H54 (cell line): ENCODE measurements at places on chromosomes 13 and 19.

DNA sequence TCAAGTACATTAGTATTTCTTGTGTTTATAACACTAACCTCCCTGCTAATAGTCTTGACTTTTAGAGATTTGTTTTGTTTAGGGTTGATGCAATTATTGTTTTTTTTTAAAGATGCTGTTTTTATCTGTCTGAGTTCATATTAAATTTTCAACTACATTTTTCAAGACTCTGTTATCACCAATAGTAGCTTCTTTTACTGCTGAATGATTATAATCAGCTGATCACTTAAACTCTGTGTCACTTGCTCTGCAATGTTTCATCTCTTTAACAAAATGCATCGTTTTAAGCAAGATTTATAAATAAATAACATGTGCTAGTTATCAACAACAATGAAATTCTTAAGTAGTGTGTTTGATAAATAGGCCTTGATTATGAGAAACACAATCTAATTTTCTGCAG, 920.9 kb upstream of the PCDH20 start:
- no peak for DNase-seq

DNA sequence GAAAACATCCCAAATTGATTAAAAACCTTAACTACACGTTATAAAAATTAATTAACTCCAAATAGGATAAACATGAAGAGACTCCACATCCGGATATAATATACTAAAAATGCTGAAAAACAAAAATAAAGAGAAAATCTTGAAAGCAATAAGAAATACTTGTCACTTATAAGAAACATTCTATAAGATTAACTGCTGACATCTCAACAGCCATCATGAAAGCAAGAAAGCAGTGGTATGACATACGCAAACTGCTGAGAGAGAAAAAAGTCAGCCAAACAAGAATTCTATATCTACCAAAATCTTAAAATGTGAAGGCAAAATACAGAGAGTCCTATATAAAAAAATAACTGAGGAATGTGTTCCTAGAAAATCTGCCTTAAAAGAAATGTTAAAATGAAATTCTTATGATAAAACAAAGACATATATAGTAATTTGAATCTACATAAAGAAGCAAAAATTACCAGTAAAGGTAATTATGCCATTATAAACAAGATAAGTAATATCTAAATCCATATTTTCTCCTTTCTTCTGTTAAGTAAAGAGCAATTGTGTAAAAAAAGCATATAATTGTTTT, 1851.1 kb downstream of the PCDH9 start:
- no peak for DNase-seq

DNA sequence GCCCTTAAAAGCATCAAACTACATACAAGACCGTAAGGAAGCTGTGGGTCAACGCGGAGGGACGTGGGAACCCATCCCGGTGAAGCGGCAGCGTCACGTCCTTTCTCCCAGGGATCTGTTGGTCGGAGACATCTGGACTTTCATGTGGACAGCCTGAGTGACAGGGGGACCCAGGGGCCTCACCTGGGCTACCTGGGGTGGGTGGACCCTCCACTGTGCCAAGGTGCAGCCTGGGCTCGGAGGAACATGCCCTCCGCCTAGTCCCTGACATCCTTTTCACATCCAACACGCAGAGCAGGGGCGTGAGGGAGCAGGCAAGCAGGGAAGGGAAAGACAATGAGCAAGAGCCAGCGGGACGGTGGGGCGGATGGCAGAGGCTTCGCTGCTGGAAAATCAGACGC, 13.8 kb upstream of the GARIN5A start:
- DNase-seq = no peak

DNA sequence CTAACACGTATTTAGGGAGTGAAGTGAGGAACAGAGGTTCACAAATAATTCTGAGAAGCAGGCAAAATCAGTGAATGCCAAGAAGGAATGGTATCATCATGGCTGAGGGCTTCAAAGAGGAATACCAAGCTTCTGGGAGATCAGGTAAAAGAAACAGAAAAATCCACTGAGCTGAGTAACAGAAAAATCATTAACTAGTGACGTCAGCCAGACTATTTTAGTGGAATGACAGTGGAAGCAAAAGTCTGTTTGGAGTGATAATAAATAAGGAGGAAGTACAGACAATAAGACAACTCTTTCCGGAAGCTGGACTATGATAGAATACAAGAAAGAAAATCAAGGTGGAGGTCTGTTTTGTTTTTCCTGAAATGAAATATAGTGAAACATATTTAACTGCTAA, 83.5 kb downstream of the SACS start:
- DNase-seq = no peak

GRCh38 chr13:49279112-49279511, 31.4 kb downstream of the CDADC1 start:
- no peak for DNase-seq

- no peak for DNase-seq
Observed at GRCh38 chr19:33532859-33533460, 11.4 kb upstream of the PEPD start.

GRCh38 chr19:42140125-42140754, 8.0 kb upstream of the POU2F2 start:
- DNase-seq = no peak

- DNase-seq = no peak
Observed at GRCh38 chr19:42989851-42990250, 36.4 kb downstream of the PSG11 start.

DNA sequence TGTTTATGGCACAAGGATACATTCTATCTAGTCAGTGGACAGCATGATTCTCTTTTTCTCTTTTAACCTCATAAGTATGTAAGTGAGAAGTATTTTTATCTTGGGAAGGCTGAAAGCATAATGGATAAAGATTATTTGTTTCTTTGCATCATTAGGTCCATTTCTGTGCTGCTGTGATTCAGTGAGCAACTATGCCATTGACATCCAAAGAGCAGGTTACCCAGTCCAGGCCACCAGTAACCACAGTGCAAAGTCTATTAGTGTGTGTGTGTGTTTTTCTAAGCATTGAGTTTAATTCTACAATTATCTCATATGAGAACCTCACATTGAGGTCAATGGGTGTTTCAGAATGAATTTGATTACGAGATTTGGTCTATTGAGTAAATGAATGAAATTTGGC, 158.8 kb upstream of the DACH1 start:
- no peak for DNase-seq

- no peak for DNase-seq
Observed at GRCh38 chr19:10874024-10874423, 2.7 kb downstream of the CARM1 start.

DNA sequence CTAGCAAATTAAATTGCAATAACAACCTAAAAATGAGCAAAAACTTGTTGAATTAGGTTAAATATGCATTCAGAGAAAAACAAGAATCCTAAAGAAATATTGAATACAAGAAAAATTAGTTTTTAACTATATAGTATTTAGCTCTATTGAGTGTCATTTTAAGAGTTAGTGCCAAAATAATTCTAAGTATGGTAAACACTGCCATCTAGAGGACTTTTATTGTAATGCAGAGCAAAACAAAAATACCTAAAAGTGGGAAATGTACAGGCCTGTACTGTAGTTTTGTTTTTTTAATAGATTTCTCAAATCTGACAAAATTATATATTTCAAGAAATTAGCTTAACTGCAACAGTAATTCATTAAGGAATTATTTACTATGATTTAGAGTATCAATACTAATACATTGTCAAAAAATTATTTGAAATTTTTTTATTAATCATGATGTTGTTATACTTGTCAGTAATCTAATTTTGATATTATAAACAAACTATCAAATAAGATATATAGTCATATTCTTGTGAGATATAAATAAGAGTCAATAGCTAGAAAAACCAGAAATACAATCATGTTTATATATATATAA, 8.2 kb upstream of the PCDH9 start:
- no peak for DNase-seq

DNA sequence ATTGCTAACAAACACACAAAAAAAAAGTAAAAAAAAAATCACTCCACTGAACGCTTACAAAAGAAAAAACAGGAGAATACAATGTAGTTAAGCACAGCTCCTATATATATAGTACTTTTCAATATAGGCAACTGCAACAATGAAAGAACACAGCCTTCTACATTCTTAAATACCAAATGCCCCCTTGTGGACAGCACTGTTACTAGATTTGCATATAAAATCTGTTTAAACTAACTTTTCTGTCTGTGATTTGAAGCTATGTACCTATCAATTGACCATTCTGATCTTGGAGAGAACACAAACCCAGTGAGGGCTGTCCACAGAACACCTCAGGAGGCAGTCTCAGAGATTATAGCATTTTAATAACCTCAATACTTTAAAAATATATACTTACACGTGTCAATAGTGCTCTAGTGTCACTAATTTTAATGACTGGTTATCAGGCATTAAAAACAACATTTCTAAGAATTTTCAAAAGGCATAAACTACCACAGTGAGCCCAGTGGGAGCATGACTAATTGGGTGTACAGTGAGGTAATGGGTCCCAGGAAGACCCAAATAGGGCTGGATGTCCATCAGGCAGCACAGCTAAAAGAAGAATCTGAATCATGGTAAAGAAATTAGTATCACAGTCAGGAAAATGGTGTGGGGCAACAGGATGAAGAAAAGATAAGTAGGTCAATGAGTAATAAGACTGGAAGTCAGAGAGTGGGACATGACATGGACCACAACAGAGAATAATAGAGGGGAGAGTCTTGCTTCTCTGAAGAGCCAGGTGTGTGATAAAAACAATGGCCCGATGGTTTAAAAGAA, 22.2 kb downstream of the CCDC169 start:
- no peak for DNase-seq

GRCh38 chr13:74555651-74556420, 421.6 kb upstream of the KLF12 start:
- DNase-seq = no peak

- no peak for DNase-seq
Observed at GRCh38 chr13:105848494-105848893, 687.0 kb downstream of the EFNB2 start.

DNA sequence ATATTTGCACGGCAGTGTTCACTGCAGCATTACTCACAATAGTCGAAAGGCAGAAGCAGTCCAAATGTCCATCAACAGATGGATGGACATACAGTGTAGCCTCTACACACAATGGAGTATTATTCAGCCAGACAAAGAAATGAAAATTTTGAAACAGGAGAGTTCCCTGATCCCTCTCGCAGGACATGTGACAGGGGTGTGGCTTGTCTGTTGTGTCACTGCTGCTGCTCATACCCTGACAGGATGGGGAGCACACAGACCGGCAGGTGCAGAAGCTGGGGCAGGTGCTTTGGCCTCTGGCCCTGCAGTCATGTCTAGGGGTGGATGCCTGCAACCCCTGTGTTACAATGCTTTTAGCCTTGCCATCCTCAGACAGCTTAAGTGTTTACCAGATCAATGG, 204.3 kb downstream of the EFNB2 start:
- no peak for DNase-seq

DNA sequence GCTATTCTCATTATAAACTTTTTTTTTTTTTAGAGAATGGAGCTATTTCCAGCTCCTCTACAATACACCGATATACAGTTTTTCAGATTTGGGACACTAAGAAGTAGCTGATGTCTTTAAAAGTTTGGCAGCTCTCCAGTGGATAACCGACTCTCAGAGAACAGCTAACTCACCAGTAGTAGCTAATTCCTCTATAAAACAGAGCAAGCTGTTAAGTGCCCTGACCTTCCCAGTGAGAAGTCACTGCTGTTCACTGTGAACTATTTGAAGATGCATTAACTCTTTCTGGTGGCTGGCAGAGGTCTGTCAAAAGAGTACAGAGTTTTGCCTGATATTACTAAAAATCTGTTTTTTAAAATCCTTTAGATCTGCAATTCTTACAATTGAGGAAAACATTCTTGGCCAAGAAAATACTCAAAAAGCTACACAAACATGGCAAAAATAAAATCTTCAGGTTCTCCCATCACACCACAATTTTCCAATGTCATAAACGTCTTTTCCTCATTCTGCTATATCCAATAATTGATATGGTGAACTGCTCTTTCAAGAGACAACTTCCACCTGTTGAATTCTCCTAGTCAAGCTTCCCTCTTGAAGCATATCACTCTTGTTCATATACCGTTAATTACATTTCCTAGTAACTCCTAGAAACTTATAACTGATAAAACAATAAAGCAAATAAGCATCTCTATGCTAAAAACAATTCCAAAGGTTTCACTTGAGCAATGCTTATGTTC, 44.2 kb downstream of the TBC1D4 start:
- DNase-seq = no peak

- no peak for DNase-seq
Observed at GRCh38 chr19:31330761-31331160, 18.5 kb downstream of the TSHZ3 start.

- no peak for DNase-seq
Observed at GRCh38 chr19:47725759-47726401, 12.7 kb downstream of the EHD2 start.

- peak; percentile 26 for DNase-seq
Observed at GRCh38 chr13:21435687-21436151, 23.4 kb downstream of the ZDHHC20 start.

DNA sequence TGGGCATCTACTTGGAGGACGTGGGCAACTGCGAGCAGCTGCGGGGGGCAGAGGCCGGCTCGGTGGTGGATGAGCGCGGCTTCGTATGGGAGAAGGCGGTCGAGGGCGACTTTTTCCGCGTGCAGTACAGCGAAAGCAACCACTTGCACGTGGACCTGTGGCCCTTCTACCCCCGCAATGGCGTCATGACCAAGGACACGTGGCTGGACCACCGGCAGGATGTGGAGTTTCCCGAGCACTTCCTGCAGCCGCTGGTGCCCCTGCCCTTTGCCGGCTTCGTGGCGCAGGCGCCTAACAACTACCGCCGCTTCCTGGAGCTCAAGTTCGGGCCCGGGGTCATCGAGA, 10.3 kb upstream of the STRN4 start:
- DNase-seq = no peak

DNA sequence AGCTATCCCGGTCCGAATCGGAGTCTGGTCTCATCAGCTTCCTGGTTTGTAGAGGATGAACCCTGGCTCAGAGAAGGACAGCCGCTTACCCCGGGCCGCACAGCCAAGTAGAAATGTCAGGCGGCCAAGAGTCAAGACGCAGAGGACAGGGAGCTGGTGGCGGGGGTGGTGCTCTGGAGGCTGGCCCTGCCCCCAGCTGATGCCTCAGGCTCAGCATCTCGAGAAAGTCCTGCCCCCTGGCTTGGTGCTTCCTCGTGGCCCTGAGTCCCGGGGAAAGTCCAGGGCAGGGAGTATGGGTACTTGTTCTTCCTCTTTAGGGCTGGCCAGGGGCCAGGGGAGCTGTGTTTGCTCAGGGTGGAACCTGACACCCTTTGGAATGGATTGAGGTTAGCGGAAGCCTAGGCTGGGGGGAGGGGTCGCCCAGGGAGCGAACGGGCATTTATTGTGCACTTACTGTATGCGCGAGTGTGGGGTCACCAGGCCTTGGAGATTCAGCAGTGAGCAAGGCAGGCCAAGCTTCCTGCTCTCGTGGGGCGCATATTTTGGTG, 2.2 kb downstream of the TJP3 start:
- no peak for DNase-seq
